ENCODE measurements at places on chromosomes 3 and 15.

- no peak for DNase-seq
Measured at GRCh38 chr15:73683777-73684580, at the start of gene CD276. TSS of gene CD276 (plus strand) at chr15:73684383. CDS start at chr15:73699640, 15,257 bp downstream.

DNA sequence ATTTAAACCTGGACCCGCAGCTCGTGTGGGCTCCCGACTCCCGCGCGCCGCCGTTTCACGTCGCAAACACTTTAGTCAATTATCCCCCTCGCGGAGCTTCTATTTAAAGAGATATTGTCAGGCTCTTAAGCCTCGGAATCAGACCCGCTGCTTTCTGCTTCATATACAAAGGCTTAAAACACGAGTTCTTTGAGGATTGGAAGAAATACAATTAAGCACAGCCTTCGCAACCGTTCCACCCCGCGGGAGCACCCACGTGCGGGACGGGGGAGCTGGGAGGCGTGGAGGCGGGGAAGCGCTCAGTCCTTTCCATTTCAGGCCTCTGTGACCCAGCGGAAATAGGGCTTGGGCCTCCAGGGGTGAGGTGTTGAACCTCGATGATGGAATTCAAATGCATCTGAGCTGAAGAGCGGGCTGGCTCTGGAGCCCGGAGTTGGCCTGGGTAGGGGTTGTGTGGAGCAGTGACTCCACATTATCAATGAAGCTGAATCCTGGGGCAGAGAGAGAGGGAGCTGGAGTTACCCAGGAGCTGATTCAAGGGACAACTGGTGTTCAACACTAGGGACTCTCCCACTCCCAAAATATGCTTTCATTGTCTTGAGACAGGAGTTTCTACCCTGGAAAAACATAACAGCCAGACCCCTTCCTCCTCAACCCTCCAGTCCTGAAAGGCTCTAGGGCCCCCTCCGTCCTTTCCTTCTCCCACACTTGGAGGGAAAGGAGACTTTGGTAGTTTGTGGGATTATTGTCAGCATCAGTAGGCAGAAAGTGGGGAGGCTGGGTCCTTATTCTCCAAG lies 2.4 kb downstream of the ANKRD63 start:
- DNase-seq: no peak

DNA sequence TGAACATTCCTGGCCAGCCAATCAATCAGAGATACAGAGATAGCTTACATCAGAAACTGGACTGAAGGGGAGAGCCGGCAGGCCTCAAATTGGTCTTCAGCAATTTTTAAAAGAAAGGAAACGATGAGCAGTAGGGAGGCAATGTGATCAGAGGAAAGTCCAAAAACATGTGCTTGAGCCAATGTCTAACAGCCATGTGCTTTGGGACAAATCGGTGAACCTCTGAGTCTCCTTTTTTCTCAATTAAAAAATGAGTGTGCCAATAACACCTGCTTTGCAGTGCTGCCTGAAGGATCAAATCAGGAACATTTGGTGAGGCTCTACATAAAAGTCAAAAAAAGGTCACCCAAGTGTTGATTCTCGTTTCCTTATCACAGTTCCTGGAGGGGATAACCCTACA lies 7.4 kb upstream of the EIF4E3 start:
- no peak for DNase-seq

DNA sequence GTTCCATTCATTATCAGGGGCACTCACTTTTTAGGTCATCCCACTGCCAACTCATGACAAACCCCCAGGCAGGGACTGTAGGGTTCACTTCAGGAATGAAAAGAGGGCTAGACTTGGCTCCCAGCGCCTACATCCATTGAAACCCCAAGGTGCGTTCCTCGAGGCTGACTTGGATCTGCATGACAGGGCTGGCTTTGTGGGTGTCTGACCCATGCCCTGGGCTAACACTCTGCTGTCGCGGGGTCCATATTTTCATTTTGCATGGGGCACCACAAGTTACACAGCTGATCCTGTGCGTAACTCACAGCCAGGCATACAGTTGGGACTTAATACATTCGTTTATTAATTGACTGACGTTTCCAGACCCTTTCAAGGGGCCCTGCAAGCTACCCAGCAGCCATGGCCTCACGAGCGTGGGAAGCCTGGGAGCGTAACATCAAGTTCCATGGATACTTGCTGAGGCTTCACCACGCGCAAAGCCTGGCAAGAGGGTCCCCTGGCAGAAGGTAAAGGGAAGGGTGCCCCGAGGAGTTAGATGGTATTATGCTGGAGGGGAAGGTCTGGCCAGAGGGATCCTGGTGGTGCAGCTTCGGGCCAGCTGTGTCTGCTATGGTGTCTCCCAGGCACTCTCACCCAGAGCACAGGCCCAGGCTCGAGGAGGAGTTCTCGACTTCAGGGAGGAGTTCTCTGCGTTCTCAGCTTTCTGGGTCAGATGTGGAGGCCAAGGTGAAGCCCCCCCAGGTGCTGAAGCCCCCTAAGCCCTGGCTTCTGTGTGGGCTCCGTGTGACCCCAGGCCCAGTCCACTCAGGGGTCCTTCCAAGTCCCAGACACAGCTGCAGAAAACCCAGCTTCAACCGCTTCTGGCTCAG lies 85.4 kb downstream of the ADAMTS17 start:
- no peak for DNase-seq

DNA sequence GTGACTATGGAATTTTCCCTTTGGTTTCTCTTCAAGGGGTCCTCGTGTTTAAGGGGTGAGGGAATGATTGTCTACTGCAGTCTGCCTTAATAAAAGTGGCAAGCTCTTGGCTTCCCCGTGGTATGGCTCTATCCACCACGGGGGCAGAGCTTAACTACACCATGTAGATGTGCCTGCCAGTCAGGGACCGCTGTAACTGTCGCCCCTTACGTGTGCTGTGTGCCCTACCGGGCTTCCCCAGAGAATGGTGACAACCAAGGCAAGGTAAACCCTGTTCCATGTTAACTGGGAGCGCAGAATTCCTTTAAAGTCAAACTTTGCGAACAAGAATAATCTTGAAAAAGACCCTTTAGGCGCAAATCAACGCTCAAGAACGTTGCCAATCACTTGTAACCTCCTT lies 966 bp upstream of the C3orf80 start:
- DNase-seq: no peak

DNA sequence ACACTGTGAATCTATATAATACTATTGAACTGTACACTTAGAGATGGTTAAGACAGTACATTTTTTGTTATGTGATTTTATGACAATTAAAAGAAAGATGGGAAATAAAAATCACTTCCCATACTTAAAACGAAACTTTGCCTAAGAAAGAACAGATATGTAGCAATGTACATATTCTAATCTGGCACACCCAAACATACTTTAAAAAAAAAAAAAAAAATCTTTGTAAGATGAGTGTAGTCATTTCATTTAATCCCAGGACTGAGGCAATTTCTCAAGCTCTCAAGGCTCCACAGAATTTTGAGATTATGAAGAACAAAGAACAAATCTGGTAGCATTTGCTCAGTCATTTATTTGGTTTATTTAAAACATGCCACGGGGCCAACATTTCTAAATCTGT lies 40.3 kb upstream of the FEZF2 start:
- no peak for DNase-seq

- DNase-seq: no peak
Measured at GRCh38 chr3:142624341-142625152, 28.4 kb downstream of the PLS1 start.

DNA sequence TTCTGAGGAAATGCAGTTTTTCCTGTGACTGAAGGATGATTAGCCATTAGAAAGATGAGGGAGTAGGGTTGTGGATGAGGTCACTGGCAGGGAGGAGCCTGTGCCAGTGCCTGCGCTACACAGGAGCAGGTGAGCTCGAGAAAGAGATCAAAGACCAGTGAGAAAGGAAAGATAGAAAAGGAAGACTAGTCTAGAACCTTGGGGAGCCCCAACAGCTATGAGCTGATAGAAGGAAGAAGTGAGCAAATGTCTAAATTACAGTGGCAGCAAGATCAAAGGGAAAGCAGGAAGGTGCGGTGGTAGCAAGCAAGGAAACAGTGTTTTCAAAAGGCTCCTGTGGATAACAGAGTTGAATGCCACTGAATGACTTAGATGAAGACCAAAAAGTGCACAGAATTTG lies 39.6 kb downstream of the LNP1 start:
- DNase-seq: no peak

- DNase-seq: no peak
Measured at GRCh38 chr3:973340-973739, 119.5 kb upstream of the CNTN6 start.

DNA sequence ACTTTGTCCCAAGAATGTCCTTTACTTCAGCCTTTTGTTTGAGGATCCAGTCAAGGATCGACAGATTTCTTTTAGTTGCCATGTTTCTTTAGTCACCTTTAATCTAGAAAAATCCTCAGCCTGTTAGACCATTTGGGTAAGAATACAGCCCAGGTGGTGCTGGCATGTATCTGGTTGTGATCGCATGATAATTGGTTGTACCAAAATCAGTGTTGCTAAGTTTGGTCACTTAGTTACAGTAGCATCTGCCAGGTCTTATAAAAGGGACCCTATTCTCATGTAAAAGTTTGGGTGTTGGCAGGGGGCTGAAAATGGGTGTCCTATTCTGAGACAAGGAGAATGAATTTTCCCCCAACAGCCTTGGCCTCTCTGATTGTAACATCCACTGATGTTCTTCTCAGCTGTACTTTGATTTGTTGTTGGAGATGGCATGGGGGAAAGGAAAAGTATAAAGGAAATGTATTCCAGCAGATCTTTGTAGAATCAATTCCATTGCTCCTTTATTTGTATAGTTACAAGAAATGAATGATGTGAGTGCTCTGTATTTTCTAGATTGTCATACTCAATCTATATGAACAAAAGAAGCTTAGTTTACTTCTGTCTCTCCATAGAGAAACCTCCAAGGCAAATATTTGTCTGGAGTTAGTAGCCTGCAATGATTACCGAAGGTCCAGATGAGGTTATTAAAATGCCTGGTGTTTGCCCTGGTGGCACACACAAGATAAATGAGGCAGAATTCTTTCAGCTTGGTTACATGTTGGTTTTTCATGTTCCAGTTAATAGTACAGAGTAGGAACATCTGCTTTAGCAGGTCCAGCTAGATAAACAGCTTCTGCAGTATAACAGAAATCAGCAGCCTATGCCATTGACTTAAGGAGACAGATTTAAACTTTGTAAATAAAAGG lies 65.7 kb downstream of the CMTM8 start:
- DNase-seq: no peak

GRCh38 chr15:34023907-34024306 lies 15.1 kb downstream of the AVEN start:
- DNase-seq: no peak

- DNase-seq: no peak
Measured at GRCh38 chr3:124258057-124258500, 266.2 kb upstream of the ROPN1 start.

GRCh38 chr3:159455741-159456181 lies 532.9 kb upstream of the IL12A start:
- DNase-seq: no peak

- no peak for DNase-seq
Measured at GRCh38 chr3:34256021-34256420, 457.6 kb downstream of the PDCD6IP start.

GRCh38 chr3:37940242-37940908 lies 50.2 kb upstream of the VILL start:
- DNase-seq: no peak

DNA sequence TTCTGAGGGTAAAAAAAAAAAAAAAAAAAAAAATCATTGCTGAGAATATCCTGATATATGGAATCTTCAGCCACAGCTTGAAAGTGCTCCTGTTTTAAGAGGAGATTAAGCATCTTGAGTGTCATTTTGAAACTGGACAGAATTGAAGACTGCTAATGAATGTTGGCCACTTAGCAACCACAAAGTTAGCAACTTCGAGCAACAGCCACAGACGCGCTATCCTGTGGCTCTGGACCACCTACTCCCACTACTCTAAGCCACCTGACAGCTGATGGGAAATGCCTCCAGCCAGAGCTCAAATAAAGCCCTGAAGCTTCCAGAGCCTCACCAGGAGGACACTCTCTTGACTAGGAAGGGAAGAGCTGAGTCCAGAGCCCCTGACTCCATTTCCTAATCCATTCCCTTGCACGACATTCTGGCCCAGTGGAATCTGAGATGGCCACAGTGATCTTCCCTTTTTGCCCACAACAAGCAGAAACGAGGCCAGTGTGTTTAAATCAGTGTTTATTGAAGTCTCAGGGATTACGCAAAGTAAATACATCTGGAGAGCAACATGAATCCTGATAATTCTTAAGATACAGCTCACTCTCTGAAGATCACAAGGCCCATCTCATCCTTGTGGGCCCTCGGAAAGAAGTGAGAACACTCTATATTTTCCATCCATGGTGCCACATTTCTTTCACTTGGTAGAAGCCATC lies 58.6 kb downstream of the TMEM212 start:
- DNase-seq: no peak

DNA sequence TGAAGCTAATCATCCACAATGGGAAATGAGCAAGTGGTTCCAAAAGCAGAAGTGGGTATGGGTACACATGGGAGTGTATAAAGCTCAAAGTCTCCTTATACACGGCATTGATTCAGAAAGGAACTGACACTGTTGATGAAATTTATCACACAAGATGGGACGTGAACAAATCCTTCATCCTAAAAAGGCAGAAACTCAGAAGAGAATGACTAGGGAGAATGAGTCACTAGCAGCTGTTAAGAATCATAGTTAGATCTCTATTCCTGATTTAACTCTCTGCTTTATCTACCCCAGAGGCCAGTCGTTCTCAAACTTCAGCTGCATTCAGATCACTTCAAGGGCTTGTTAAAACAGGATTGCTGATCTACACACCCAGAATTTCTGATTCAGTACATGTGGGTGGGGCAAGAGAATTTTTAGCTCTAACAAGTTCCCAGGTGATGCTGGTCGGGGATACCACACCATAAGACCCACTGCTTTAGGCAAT lies 97.7 kb upstream of the PHLDB2 start:
- no peak for DNase-seq

- DNase-seq: no peak
Measured at GRCh38 chr15:65088643-65089021, 12.1 kb downstream of the KBTBD13 start.

- DNase-seq: no peak
Measured at GRCh38 chr3:50326182-50326541, 1.9 kb downstream of the TUSC2 start.

- no peak for DNase-seq
Measured at GRCh38 chr3:141039589-141039988, 11.6 kb upstream of the SPSB4 start.

DNA sequence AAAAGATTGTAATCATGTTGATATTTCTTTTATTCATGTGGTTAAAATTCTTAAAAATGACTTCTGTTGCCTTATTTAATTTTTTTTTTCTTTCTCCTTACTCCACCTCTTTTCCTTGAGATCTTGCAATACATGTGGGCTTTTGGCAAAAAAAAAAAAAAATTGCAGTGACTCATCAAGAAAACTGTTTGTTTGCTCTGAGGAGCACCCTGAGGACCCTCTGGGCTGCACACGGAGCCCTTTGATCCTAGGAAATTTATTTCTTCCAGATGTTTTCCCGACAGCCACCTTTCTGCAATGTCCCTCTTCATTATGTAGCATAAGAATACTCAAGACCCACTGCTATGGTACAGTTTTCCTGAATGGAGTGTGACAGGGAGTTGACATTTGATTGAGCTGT lies 371.7 kb downstream of the ZBTB20 start:
- no peak for DNase-seq

GRCh38 chr15:36810656-36811449 lies 231.4 kb downstream of the CDIN1 start:
- DNase-seq: no peak

GRCh38 chr15:72197460-72198355 lies at the start of gene GRAMD2A:
TSS of gene GRAMD2A (minus strand) at chr15:72197787.
- DNase-seq: no peak

Measured in cortex of kidney (tissue), 1 donor.